Lower lobe of right lung (tissue), 2 donors: ENCODE measurements at places on chromosomes 5 and 9. TPM values are rescaled to one million over a fixed set of nuclear protein-coding genes. Genes with fewer than 3 reads are reported as not detected.

- peak; percentile 88 for DNase-seq
Observed at GRCh38 chr9:131598121-131598520, 52.8 kb downstream of the PRRT1B start.

Gene ENHO
- 0.59 TPM for total RNA-seq

Gene OR1J2
- not detected for total RNA-seq

Gene RPL7A
- 1,397 TPM for total RNA-seq

Gene LVRN
- 1.3 TPM for total RNA-seq

Gene GDNF
- not detected for total RNA-seq

Gene FAM170A
- total RNA-seq, result not detected

Gene DBH
- total RNA-seq, result not detected

Gene CDC25C
- total RNA-seq, result 0.47 TPM

Gene IRX4
- not detected for total RNA-seq
